ENCODE measurements at places on chromosomes 1 and 21.

- DNase-seq = peak; percentile 91
Measured at GRCh38 chr1:150974580-150975478, at the start of gene CERS2. Gene CERS2 (minus strand): TSS chr1:150974835. CDS start chr1:150969090, 5,745 bp downstream.

DNA sequence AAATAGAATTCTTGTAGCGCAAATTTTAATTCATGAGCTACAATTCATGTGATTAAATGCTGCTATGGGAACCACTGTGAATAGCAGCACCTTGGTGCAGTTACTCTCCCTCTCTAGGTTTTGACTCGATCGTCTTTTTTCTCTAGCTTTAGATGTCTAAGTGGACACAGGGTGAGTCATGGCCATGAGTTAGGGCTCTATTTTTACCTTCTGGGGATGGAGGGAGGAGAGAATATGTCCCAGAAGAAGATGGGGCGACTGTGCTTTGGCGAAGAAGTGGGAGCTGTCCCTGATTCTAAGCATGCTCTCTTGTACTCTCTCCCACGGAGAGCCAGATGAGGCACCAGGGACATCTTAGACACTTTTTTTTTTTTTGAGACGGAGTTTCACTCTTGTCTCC lies 1.6 kb upstream of the OR2B11 start:
- DNase-seq = no peak

- DNase-seq = no peak
Measured at GRCh38 chr1:37453647-37454046, 20.7 kb upstream of the ZC3H12A start.

DNA sequence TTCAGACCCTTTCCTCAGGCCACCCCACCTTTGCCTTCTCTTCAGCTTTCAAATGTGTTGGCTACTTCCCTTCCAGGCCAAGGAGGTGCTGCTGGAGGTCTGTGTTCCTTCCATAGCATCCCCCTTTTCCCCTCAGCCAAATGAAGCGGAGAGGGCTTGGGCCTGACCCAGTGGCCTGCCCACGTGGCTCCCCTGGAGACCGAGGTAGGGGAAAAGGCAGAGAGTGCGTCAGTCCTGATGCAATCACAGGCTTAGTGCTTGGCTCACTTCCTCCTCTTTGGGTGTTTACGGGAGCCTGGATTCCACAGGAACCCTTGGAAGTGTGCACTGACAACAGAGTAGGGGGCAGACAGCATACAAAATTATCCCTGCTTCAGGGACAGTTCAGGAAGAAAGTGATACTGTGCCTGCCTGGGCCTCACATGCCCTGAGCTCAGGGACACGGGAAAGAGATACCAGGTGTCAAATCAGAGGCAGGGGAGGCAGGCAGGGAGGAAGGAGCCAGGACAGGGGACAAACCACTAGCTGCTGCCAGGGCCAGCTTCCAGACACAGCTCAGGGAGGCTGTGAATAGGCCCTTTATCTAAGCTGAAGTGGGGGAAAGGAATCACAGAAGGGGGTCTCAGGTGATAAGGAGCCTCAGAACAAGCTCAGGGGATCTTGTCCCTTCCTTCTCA lies 16.6 kb upstream of the PTP4A2 start:
- peak; percentile 93 for DNase-seq

GRCh38 chr1:87151500-87152421 lies 176.9 kb upstream of the LMO4 start:
- DNase-seq = peak; percentile 89

DNA sequence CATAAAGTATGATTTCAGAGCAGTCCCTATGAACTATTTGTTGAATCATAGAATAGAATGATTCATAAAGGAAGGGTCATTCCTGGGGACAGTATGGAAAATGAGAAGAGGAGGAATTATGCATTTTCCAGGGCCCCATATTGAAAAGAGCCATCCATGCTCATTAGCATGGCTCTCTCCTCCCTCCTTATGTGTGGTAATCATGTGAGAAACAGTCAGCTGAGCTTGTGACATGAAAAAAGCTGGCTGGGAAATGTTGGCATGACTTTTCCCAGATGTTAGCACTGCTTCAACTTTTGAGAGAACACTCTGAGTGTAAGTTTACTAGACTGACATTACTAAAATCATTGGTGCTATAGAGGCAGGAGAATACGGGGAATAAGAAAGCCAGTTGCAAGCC lies 16.1 kb downstream of the TRIM67 start:
- no peak for DNase-seq

- DNase-seq = no peak
Measured at GRCh38 chr1:19361611-19362147, 49.6 kb downstream of the SLC66A1 start.

DNA sequence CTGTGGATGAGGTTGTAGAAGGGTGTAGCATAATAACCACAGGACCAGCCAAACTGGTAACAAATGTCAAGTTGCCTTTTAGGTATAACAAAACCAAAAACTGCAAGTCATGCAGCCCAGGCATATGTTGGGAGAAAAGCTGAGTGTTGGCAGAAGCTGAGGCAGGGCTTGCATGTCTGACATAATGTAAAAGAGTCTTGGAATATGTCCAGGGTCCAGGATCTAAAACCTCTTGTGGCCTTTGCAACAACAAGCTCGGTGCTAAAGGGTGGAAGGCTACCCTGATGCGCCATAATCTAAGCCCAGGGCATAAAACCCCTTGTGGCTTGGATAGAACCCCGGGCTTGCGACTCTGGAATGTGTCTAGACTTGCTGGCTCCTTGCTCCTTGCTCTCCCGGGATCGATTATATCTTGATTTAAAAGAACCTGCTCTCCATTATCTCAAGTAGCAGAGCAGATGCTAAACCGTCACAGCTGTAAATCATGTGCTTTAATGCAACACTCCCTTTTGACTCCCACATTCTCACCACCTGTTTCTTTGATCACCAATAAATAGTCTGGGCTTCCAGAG lies 26.5 kb upstream of the SLC35A3 start:
- DNase-seq = no peak

DNA sequence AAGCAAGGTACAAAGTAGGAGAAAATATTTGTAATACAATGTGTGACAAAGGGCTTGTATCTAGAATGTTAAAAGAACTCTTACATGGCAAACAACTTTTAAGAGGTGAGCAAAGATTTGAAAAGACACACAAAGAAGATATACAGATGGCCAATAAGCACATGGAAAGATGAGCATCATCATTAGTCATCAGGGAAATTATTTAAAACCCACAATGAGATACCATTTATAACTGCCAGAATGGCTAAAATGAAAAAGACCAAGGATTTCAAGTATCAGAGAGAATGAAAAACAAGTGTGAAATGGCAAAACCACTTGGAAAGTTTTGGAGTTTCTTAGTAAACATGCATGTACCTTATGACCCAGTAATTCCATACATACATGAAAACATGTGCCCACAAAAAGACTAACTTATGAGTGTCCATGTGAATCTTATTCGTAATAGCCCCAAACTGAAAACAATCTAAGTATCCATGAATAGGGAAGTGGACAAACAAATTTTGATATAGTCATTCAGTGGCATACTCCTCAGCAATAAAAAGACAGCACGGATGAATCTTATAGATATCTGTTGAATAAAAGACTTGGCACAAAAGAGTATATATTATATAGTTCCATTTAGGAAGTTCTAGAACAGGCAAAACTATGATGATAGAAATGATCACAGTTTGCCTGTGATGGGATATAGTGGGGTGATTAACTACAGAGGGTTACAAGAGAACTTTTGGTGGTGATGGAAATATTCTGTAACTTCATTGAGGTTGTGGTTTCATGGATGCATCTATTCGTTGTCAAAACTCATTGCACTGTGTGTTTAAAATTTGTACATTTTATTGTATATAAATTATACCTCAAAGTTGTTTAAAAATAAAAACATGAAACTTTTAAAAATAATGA lies 82.0 kb downstream of the DISP1 start:
- DNase-seq = no peak

DNA sequence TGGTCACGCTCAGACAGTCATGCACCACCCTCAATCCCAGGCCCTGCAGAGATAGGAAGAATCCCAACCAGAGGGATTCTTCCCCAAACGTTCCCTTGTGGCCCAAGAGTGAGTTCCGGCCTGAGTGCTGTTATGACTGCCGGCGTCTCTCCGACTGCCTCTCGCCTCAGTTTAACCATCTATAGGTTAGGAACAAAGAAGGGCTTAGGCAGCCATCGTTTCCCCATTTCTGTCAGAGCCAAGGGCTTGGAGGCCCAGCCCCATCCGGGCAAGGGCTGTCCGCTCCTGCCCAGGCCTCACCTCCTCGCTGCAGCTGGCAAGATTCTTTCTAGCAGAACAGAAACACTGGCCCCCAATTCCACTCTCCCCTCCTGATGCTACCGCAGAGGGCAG lies 58.7 kb downstream of the STUM start:
- peak; percentile 49 for DNase-seq

- no peak for DNase-seq
Measured at GRCh38 chr1:242245255-242245654, 246.4 kb upstream of the MAP1LC3C start.

- DNase-seq = no peak
Measured at GRCh38 chr21:31354604-31355443, 10.8 kb upstream of the TIAM1 start.

DNA sequence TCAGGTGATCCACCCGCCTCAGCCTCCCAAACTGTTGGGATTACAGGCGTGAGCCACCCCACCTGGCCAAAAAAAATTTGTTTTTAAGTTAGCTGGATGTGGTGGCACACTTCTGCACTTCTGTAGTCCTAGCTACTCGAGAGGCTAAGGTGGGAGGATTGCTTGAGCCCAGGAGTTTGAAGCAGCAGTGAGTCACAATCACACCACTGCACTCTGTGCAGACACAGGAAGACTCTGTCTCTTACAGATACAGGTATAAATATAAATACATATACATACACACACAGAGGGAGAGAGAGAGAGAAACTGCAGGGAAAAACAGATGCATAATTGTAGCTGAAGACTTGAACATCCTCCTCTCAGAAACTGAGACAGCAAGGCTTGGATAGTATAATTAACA lies 34.8 kb upstream of the EPS15 start:
- DNase-seq = no peak

DNA sequence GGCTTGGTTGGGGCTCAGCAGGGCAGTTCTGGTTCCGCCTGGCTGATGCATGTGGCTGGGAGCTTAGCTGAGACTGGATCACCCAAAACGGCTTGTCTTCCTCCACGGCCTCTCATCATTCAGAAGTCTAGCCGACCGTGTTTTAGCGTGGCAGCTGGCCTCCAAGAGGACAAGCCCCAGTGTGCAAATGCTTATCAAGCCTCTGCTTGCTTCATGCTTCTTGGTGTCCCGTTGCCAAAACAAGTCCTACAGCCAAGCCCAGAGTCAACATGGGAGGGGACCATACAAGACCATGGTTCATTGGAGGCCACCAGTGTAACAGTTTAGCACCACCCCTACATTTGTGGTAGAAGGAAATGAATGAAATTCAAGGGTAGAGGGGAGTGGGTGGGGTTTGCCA lies 10.5 kb upstream of the KDF1 start:
- DNase-seq = no peak

DNA sequence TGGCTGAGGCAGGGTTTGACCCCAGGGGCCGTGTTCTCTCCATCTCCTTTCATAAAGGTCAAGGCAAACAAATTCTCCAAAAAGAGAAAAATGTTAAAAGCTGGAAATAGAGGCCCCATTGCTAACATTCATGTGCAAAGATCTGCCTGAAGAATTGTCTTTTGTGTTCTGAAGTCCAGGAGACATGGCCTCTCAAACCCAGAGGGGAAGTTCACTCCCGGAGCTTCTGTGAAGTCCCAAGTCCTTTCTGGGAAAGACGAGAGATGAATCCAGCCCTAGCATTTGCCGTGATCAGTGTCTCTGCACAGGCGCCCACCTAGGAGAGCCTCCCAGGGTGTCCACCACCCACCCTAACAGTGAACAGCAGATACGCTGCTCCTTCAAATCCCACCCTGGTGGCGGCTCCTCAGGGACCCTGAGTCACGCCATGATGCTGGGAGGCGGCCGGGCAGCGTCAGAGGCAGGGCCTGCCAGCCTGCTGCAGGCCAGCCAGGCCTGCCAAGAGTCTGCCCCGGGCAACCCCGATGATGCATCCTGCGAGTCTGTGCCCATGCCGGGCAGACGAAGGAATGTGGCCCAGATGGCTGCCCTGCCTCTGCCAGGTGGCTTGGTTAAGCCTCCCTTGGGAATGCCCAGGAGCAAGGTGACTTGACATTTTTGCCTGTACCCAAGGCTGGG lies 5.2 kb upstream of the C2CD2 start:
- DNase-seq = no peak

DNA sequence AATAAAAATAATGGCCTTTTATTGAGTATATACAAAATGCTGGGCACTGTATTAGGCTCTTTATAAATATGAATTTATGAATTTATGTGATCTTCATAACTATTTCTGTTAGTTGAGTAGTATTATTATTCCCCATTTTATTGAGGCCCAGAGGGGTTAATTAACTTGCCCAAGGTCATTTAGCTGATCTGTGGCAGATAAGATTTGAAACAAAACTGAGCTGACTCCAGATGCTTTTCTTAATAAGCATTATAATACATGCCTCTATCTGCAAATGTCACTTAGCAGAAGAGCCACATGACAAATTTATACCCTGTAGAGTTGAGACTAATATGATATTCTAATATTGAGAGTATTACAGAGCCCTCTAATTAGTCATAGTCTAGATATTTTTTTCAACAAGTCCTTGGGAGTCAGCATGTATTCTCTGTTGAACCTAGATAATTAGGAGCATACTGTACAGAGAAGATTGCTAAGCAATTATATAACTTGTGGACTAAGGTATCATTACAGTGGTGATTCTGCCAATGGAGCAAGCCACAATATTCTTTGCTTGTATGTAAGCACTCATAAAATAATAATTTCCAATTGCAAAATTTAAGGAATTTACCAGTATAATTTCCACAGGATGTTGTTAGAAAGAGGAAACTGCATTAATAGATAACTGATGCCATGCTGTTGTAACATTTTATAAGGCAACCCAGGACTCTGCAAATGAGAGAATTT lies 112.0 kb downstream of the LRRC40 start:
- no peak for DNase-seq

GRCh38 chr1:41315146-41315822 lies 46.0 kb upstream of the FOXO6 start:
- no peak for DNase-seq

GRCh38 chr1:101945884-101946283 lies 50.8 kb downstream of the OLFM3 start:
- no peak for DNase-seq

- DNase-seq = no peak
Measured at GRCh38 chr1:167328816-167329483, 108.3 kb downstream of the POU2F1 start.

- DNase-seq = peak; percentile 34
Measured at GRCh38 chr1:53585565-53585964, 126.4 kb downstream of the DMRTB1 start.
